Activated T-helper 9 cell treated with anti-CD3 and anti-CD28 coated beads, Interleukin-2, amount 50 U/mL, for 16 hours (primary cell): ENCODE measurements at places on chromosomes 13 and 19.

DNA sequence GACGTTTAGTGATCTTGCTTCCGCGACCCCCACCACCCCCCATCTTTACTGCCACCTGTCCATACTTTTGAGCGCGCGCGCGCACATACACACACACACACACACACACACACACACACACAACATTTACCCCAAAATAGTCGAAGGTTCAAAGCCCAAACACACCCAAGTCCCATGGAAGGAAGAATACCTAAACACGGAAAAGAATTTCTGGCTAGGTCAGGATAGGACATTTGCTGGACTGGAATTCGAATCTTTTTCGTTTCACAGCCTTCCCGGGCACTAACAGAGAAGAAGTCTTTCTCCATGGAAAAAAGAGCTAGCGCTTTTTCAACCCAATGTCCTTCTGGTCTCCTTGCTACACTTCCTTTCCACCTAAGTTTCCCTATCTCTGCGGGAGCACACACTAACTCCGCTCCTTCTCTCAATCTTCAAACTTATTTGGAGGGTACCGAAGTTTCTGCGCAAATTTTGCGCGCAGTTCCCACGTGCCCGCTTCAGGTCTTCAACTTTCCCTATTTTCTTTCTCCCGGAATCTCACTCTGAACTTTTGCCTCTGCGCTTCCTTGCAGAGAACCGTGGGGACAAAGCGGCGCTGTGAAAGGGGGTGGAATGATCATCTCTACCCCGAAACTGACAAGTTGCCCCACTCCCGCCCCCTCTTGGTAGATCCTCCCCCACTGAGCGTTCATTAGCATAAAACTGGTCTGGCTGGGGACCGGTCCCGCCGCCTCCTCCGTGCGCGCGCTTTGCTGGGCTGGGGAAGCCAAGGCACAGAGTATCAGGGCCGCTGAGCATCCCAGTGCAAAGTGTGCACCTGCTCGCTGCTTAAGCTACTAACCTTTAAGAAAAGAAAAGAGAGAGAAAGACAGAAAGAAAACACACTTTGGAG is 2.7 kb downstream of the DACH1 start:
- no peak for DNase-seq

GRCh38 chr19:56393119-56394012 is at the start of gene ZNF582:
TSS of gene ZNF582 (minus strand) at chr19:56393534. CDS start at chr19:56391752, 1,782 bp downstream.
- peak; percentile 84 for DNase-seq

DNA sequence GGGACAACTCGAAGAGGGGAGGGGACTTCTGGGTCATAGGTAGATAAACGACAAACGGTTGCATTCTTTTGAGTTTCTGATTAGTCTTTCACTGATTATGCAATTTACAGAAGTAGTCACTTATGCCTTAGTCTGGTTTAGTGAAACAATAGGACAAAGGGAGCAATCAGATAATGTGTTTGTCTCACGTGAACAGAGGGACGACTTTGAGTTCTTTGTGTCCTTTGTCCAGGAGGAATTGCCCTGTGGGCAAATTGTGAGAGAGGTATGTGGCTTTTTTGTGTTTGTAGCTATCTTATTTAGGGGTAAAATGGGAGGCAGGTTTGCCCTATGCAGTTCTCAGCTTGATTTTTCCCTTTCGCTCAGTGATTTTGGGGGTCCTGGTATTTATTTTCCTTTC is 362.9 kb upstream of the PCDH20 start:
- no peak for DNase-seq

DNA sequence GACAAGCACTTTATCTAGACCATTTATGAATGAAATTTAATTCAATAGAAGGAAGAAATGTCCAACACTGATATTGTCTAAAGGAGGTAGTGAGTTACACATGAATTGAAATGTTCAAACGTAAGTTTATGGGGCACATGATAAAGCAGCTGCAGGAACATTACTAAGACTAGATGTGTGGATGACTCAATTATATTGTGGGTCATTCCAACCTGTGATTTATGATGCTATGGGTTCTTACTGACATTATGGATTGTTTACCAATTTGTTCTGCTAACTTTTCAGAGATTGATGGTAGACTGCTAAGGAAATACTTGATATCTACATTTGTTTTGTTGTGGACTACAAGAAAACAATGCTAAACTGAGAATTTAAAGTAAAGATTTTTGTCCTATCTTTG is 56.1 kb upstream of the ATXN8OS start:
- no peak for DNase-seq

GRCh38 chr19:850221-850978 is 1.7 kb upstream of the ELANE start:
- DNase-seq = no peak

GRCh38 chr19:30228835-30229524 is 143.2 kb upstream of the ZNF536 start:
- no peak for DNase-seq

GRCh38 chr13:90564096-90564495 is 783.4 kb upstream of the MIR17HG start:
- DNase-seq = no peak

- DNase-seq = no peak
Observed at GRCh38 chr13:43472980-43473379, 313.8 kb downstream of the ENOX1 start.

GRCh38 chr13:52984881-52985363 is 43.7 kb upstream of the OLFM4 start:
- DNase-seq = no peak
